Heart left ventricle (tissue), 16 donors: ENCODE measurements at places on chromosomes 5 and 9. TPM values are rescaled to one million over a fixed set of nuclear protein-coding genes. Genes with fewer than 3 reads are reported as not detected.

SHLD3 gene
- total RNA-seq: 1.6 TPM

NAIF1 gene
- total RNA-seq: 6.5 TPM

TMEFF1 gene
- 0.14 TPM for total RNA-seq

TMEM232 gene
- 1.9 TPM for total RNA-seq

TLX3 gene
- not detected for total RNA-seq

EGFLAM gene
- total RNA-seq: 8.0 TPM

PBX3 gene
- 52.2 TPM for total RNA-seq

CORO2A gene
- total RNA-seq: 0.13 TPM

LURAP1L gene
- total RNA-seq: 1.7 TPM

SYK gene
- total RNA-seq: 2.4 TPM

TAF11L10 gene
- total RNA-seq: not detected

GRCh38 chr9:123954518-123955280 lies 24.8 kb upstream of the DENND1A start:
- DNase-seq: no peak

DNA sequence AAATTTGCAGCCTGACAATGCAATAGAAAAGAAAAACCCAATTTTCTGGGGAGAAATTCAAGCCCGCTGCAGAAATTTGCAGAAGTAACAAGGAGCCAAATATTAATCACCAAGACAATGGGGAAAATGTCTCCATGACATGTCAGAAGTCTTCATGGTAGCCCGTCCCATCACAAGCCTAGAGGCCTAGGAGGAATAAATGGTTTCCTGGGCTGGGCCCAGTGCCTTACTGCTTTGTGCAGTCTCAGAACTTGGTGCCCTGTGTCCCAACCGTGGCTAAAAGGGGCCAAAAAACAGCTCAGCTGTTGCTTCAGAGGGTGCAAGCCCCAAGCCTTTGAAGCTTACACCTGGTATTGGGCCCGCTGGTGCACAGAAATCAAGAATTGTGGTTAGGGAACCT lies 23.6 kb upstream of the EGFLAM start:
- DNase-seq: no peak

DNA sequence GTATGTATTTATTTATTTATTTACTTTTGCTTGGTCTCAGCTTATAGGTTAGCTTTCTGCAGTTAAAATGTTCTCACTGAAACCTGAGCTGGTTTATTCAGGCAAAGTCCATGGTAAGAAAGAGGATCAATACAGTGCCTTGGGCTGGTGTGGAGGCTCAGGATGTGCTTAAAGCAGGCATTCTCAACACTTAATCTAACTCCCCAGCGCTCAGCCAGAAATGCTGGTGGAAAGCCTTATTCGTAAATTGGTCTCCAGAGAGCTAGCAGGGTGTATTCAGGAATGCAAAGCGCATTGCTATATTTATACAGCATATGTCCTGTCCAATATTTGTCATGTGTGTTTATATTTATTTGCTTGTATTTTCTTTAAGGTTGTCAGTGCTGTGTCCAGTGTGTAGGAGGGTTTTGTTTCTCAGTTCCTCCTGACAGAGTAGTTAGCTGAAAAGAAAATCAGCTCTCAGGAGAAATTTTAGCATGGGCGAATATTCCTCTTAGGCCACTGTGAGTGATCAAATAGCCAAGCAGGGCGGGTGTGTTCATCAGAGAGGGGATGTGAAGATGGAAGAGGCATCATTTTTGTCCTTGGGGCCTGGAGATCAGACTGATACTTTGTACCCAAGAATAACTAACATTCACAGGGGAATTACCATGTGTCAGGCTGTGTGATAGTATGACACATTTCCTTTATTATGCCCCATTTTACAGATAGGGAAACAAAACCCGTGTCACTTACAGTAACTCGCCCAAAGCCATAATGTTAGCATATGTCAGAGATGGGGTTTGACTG lies 65.8 kb downstream of the DOCK2 start:
- DNase-seq: no peak

DNA sequence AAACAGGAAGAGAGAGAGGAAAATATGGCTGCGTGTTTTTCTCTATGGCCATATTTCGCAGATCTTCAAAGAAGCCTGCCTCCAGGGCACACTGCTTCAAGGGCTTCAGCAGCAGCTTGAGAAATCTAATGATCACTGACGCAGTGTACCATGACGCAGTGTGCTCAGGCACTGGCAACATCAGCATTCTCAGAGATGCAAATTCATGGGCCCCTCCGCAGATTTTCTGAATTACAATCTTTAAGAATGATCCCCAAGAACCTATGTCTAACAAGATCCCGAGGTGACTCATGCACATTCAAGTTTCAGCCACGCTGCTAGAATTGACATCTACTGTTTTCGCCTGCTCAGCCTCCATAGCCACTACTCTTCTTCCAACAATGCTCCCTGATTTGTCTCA lies 143.9 kb upstream of the ZNF366 start:
- no peak for DNase-seq

DNA sequence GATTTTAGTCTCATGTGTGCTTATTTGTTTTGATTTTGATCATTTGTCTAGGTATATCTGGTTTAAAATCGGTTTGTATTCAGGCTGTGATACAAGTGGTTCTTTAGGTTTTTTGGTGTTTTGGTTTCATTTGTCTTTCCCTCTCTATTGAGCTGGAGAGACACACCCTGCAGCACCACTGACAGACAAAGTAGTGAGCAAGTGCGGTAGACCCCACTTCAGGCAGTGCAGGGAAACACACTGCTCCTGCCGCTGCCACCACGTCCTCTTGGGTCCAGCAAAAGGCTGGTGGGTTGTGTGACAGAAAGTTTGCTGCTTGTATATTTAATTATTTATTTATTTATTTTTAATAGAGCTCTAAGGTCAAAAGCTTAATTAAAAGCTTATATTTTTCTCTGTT lies 801.0 kb downstream of the NR2F1-AS1 start:
- DNase-seq: no peak

GRCh38 chr5:78793907-78794662 lies 145.5 kb upstream of the LHFPL2 start:
- DNase-seq: no peak

- peak; percentile 34 for DNase-seq
Measured at GRCh38 chr9:134895097-134895496, 14.5 kb downstream of the FCN2 start.
